NCI-H2107 (cell line): ENCODE measurements at places on chromosomes 13 and 19.
A peak's percentile ranks its signal among the peaks of the same experiment; 100 is the strongest.

GRCh38 chr13:106295971-106296370, 239.5 kb downstream of the EFNB2 start:
- DNase-seq: no peak

DNA sequence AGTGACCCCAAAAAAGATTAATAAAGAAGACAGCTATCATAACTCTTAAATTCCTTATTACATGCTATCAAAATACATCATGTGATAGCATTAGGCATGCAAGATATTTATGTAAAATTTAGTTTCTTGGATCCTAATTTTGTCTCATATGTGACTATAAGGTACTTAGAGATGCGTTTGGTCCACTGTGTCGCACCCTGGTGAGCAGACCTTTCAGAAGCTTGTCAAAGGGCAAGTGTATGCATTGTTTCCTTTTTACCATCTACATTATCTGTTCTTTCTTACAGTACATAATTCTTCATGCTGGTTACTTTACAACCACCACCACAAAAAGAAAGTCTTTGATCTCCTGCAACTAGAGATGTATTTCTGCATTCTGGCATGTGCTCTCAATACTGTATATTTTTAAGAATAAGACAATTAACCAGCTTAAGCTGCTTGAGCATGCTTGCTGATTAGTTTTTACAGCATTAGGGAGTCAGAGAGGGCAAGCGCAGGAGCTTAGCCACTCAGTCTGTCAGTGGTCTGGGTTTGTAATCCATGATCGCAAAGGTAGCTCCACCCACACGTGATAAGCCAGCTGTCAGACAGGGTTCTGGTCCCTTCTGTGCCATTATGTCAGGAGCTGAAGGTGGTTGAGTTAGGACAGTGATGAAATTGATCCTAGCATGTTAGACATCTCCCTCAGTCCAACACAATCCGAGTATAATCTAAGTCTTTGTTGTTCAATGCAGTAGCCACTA, 500.9 kb downstream of the MYO16 start:
- DNase-seq: no peak

- DNase-seq: no peak
These were observed 82.7 kb upstream of the SLC15A1 start for GRCh38 chr13:98835156-98835555.

GRCh38 chr13:85316506-85317025, 482.7 kb downstream of the SLITRK6 start:
- no peak for DNase-seq

GRCh38 chr13:105329359-105329758, 1206.1 kb downstream of the EFNB2 start:
- DNase-seq: no peak

- DNase-seq: peak; percentile 54
These were observed 659 bp downstream of the NFKBID start for GRCh38 chr19:35899547-35900214.

GRCh38 chr13:31848621-31849020, 109.3 kb downstream of the RXFP2 start:
- no peak for DNase-seq

DNA sequence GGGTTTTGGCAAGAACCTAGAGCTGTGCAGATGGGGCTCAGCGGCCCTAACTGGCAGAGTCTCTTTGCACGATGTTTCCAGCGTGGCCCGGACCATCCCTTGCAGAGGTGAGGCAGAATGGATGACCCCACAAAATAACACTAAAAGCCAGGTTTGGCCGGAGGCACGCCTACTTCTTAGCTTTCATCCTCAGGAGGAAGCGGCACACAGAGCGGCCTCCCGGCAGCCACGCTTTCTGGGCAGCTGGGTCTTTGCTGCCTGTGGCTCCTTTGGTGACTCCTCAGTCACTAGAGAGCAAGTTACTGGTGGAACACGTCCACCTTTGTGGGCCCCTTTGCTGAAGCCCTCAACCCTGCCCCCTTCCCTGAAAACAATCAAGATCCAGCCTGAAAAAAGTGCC, 25.2 kb downstream of the TEX29 start:
- no peak for DNase-seq

DNA sequence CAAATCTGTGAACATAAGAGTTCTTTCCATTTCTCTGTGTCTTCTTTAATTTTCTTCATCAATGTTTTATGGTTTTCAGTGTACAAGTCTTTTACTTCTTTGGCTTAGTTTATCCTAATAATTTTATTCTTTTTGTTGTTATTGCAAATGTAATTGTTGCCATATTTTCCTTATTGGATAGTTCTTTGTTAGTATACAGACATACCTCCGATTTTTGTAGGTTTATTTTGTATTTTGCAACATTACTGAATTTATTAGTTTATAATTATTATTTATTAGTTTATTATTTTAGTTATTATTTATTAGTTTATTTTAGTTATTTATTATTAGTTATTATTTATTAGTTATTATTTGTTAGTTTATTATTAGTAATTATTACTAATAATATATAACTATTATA, 43.4 kb downstream of the WTIP start:
- no peak for DNase-seq

- no peak for DNase-seq
These were observed 20.3 kb upstream of the GGACT start for GRCh38 chr13:100608906-100609305.

DNA sequence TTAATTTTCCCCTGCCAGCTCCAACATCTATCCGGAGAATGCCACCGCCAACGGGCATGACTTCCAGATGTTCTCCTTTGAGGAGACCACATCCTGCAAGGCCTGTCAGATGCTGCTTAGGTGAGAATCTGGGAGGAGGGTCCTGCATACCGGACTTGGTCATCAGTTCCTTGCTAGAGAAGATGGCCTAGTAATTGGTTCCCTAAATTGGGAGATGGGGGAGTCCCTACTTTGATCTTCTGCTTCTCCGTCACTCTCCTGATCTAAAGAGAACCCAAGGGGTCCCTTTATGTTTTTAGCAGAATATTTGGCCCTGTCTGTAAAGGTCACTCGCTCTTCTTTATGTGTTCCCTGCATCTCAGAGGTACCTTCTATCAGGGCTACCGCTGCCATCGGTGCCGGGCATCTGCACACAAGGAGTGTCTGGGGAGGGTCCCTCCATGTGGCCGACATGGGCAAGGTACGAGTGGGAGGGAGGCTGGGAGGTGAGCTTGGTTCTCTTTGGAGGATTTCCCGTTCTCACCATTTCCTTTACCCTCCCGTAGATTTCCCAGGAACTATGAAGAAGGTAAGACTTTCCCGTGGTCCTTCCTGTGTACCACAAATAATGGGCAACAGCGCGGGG, 54.1 kb upstream of the ADGRE1 start:
- DNase-seq: no peak

GRCh38 chr13:113981611-113982295, 7.9 kb upstream of the C13orf46 start:
- no peak for DNase-seq
